ENCODE measurements at places on chromosomes 16 and 17.

- no peak for DNase-seq
- H3K27me3 ChIP-seq: peaks cover 28% of the 10 kb centered on the region
- H3K27ac ChIP-seq: no peak overlapping the region
- H3K4me3 ChIP-seq: no peak overlapping the region
- no peaks in the 10 kb centered on the region for H3K36me3 ChIP-seq
- H3K4me1 ChIP-seq: no peaks in the 10 kb centered on the region
Measured at GRCh38 chr17:73431401-73432205, 119.8 kb upstream of the CDC42EP4 start.

- DNase-seq: no peak
- no peaks in the 10 kb centered on the region for H3K4me1 ChIP-seq
- no peak overlapping the region for H3K27ac ChIP-seq
Measured at GRCh38 chr16:65622151-65622550, 500.3 kb upstream of the CDH11 start.

- no peak overlapping the region for H3K27ac ChIP-seq
- H3K4me1 ChIP-seq: no peaks in the 10 kb centered on the region
- no peak for DNase-seq
- no peak overlapping the region for H3K4me3 ChIP-seq
Measured at GRCh38 chr17:73325527-73325842, 13.7 kb upstream of the CDC42EP4 start.

DNA sequence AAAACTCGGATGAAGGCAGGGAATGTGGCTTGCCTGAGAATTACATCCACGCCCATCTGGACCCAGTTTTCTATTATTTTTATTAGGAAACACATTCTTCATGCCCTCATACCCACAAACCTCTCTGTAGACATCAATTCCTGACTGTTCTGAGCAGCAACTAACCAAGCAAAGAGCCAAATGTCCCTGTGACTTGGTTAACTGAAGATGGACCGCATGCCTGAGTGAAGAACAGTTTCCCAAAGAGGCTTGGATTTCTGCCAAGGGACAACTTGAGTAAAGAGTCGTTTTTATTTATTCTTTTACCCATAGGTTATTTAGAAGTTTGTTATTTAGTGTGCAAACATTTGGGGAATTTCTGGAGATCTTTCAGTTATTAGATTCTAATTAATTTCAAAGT lies 259.8 kb downstream of the GRIN2A start:
- DNase-seq: no peak
- no peaks in the 10 kb centered on the region for H3K27me3 ChIP-seq
- no peak overlapping the region for H3K4me3 ChIP-seq
- no peaks in the 10 kb centered on the region for H3K4me1 ChIP-seq
- no peak overlapping the region for H3K27ac ChIP-seq

Data from effector memory CD8-positive, alpha-beta T cell (primary cell).